ENCODE measurements at places on chromosomes 4 and X. TPM values are rescaled to one million over a fixed set of nuclear protein-coding genes. Genes with fewer than 3 reads are reported as not detected.
A peak's percentile ranks its signal among the peaks of the same experiment; 100 is the strongest.

DNA sequence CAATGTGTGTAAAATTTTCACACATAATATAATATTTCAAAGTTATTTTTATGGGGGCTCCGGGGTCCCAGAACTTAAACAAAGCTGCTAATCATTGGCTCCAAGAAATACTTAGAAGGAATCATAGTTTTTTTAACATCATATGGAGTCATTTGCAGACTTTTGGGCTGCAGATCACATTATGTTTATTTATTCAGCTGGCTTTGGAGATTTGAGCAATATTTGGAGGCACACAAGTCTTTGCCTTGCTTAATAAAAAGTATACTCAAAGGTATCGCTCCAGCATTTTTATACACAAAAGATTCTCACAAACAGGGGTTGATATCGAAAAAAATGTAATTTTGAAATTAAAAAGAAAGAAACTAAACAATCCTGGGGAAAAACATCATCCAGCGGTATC is 382.5 kb upstream of the TENM3 start:
- no peak for DNase-seq

GRCh38 chr4:188841523-188841922 is 702.3 kb downstream of the TRIML1 start:
- DNase-seq, result no peak

DNA sequence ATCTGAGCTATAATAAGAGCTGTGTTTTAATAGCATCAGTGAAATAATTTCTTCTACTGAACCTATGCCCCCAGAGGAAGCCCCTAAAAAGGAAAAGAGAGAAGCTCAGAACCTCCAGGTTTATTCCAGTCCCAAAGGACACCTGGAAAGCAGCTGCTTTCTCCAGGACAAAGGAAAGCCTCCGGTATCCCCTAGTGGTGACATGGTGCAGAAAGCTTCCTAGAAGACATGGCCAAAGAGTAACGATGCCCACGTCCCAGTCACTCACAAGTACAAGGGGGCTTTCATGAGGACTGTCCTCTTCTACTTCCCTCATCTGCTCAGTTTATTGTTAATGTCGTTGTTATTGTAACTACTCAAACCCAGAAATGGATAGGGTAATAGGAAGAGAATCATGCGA is 343.9 kb downstream of the UNC5C start:
- DNase-seq, result no peak

- DNase-seq, result no peak
These were observed 429.2 kb downstream of the GPAT3 start for GRCh38 chr4:83964996-83965541.

DNA sequence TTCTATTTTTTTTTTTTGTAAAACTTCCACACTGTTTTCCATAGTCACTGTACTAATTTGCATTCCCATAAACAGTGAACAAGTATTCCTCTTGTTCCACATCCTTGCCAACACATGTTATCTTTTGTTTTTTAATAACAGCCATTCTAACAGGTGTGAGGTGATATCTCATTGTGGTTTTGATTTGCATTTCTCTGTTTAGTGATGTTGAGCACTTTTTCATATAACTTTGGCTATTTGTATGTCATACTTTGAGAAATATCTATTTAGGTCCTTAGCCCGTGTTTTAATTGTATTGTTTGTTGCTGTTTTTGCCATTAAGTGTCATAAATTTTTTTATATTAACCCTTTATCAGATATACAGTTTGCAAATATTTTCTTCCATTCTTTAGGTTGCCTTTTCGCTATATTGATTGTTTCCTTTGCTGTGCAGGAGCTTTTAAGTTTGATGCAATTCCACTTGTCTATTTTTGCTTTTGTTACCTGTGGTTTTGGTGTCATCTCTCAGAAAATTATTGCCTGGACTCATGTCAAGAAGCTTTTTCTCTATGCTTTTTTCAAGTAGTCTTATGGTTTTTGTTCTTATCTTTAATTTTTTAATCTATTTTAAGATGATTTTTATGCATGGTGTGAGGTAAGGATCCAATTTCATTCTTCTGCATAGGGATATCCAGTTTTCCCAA is 27.9 kb upstream of the NDNF start:
- DNase-seq, result no peak

- DNase-seq, result no peak
These were observed 18.0 kb downstream of the TBL1X start for GRCh38 chrX:9482837-9483236.

DNA sequence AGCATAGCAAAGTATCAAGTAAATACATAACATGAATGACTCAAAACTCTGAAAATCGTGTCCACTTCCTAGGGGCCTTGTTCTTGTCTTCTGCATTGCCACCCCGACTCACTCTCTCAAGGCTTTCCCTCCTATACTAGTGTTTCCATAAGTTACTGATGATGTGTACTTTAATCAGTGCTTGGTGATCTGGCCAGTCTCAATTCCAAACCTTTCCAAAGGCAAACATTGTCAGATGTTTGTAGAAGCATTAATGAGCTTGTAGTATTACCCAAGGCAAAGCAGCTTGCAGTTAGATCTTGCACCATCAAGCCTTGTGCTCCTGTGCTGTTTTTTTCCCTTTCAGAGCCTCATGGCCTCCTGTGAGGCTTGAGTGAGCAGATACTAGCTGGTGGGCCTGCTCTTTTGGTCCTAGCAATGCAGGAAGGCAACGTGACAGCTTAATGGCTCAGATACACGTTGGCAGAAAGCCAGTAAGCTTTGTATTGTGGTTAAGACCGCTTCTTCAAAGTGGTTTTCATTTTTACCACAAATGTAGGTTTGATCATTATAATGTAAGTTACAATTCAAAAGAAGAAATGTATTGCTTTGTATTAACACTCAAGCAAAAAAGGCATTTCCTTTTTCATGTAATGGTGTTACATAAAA is 51.8 kb downstream of the RBPJ start:
- peak; percentile 23 for DNase-seq

DNA sequence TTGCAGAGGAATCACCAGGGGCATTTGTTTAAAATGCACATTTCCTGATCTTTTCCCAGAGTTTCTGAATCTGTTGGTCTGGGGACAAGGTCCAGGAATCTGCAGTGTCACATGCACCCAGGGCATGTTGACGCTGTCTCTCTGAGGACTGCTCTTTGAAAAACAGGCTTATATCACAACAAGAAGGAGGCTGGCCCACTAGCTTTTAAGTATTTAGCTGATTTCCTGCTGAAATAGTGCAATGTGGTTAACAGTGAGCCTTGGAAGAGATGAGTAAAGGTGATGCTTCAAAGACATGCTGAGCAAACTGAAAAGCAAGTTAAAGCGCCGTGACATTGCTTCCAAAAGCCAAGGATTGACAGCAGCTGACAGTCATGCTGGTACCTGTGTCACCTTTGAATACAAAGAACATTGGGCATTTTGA is 18.6 kb upstream of the SEPSECS start:
- DNase-seq, result no peak

The ZFP92 gene
- total RNA-seq, result 0.84 TPM

The UGT2B7 gene
- not detected for total RNA-seq

The NPY1R gene
- total RNA-seq, result 9.4 TPM

The MAOB gene
- total RNA-seq, result 23.4 TPM
